ENCODE measurements at places on chromosomes 7 and 10. TPM values are rescaled to one million over a fixed set of nuclear protein-coding genes. Genes with fewer than 3 reads are reported as not detected.

CYP17A1 gene
- not detected for total RNA-seq

DNA sequence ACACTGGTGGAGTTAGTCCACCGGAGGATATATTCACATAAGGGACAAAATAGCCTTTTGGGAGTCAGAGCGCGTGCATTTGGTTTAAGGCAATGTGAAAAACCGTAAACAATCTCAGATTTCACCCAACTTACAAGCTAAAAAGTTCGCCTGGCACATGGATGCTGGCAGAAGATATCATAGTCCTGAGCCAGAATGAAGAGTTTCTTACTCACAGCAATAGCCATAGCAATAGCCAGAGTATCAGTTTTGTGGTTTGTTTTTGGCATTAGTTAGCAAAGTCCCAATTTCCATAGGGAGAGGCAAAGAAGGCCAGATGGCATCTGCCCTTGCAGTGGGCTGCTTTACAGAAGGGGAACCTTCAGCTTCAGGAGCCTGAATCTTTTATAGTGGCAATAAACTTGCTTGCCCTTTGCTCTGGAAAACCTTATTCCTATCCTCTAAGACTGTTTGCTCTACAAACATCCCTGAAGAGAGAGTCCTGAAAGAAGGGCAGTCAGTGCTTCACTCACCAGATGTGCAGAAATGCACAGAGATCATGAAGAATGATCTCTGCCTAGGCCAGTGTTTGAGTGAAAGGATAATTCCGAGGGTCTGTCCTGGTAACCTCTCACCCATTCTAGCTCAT lies 28.7 kb upstream of the RSBN1L start:
- DNase-seq: no peak

- no peak for DNase-seq
Observed at GRCh38 chr7:113159746-113160339, 41.5 kb upstream of the SMIM30 start.

- no peak for DNase-seq
Observed at GRCh38 chr7:3188946-3189345, 112.1 kb upstream of the SDK1 start.

- no peak for DNase-seq
Observed at GRCh38 chr10:72740528-72740927, 48.6 kb downstream of the MCU start.

DNA sequence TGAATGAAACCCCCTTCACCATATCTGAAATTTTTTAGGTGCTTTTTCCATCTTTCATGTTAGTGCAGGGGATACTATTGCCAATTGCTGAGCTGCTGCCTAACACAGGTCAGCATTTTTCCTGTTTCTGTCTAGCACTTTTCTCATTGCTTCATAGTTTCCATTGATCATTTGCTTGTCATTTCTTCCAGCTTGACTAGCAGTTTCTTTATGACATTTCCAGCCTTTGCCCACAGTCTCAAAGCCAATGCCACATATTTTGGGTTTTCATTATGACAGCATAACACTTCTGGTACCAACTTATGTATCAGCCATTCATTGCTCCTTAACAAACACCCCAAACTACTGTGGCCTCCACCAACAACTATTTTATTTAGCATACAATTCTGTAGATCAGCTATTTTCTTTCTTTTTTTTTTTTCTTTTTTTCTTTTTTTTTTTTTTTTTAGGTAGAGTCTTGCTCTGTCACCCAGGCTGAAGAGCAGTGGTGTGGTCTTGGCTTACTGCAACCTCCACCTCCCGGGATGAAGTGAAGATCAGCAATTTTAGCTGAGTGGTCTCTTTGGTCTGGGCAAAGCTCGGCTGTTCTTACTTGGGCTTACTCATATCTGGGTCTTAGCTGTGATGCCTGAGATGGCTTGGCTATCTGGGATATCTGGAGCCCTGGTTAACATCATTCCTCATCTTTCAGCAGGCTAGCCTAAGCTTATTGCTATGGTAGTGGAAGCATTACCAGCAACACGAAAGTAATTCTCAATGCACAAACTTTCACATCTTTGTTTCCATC lies 102.3 kb downstream of the EPC1 start:
- no peak for DNase-seq

Data from chondrocyte (in vitro differentiated cells).